A549 treated with CORT108297 at 1 μM for 4 hours (cell line): ENCODE measurements at places on chromosomes 7 and 10. TPM values are rescaled to one million over a fixed set of nuclear protein-coding genes. Genes with fewer than 3 reads are reported as not detected.

NKX2-3 gene
- 0.06 to 0.11 TPM in 2 of 5 replicates, not detected in the others for total RNA-seq

ACTR1A gene
- 84.4 to 101 TPM (median 91.9 TPM) in 5 replicates for total RNA-seq

FERD3L gene
- not detected in 5 replicates for total RNA-seq

CREM gene
- 34.4 to 37.4 TPM (median 36.5 TPM) in 5 replicates for total RNA-seq

INMT gene
- total RNA-seq = not detected in 5 replicates

CFAP46 gene
- 1.0 to 1.9 TPM (median 1.5 TPM) in 5 replicates for total RNA-seq

MMD2 gene
- not detected in 5 replicates for total RNA-seq

KLF14 gene
- 0.03 to 0.07 TPM (median 0.05 TPM) in 3 of 5 replicates, not detected in the others for total RNA-seq

NFE2L3 gene
- 8.2 to 10.4 TPM (median 8.6 TPM) in 5 replicates for total RNA-seq

TRPV5 gene
- total RNA-seq = not detected in 5 replicates

HOGA1 gene
- total RNA-seq = 0.76 to 1.8 TPM (median 1.1 TPM) in 5 replicates

GIMAP6 gene
- total RNA-seq = not detected in 5 replicates

ASL gene
- total RNA-seq = 20.8 to 26.1 TPM (median 24.0 TPM) in 5 replicates

DOCK1 gene
- 19.7 to 26.3 TPM (median 24.0 TPM) in 5 replicates for total RNA-seq

ZPBP gene
- total RNA-seq = not detected in 5 replicates

ARPC1B gene
- total RNA-seq = 287 to 301 TPM (median 297 TPM) in 5 replicates

MYH16 gene
- 0.46 to 0.65 TPM (median 0.58 TPM) in 5 replicates for total RNA-seq

MKI67 gene
- 54.3 to 83.1 TPM (median 63.0 TPM) in 5 replicates for total RNA-seq

WNT8B gene
- 0.03 to 0.07 TPM (median 0.04 TPM) in 3 of 5 replicates, not detected in the others for total RNA-seq

SEC61G gene
- 334 to 498 TPM (median 369 TPM) in 5 replicates for total RNA-seq

BMS1 gene
- 21.6 to 29.0 TPM (median 22.0 TPM) in 5 replicates for total RNA-seq

ADCY1 gene
- 1.3 to 3.0 TPM (median 2.5 TPM) in 5 replicates for total RNA-seq

GPR141 gene
- not detected in 5 replicates for total RNA-seq

CFAP43 gene
- total RNA-seq = 0.17 to 0.30 TPM (median 0.30 TPM) in 5 replicates

HHEX gene
- 14.4 to 15.8 TPM (median 14.9 TPM) in 5 replicates for total RNA-seq

SCART1 gene
- 0.09 to 0.47 TPM (median 0.27 TPM) in 5 replicates for total RNA-seq

EPHB4 gene
- total RNA-seq = 39.2 to 47.9 TPM (median 46.5 TPM) in 5 replicates

GRB10 gene
- total RNA-seq = 62.2 to 77.3 TPM (median 70.1 TPM) in 5 replicates

DPYSL4 gene
- total RNA-seq = 15.0 to 20.0 TPM (median 18.9 TPM) in 5 replicates
